ENCODE measurements at places on chromosomes 1 and 21.

GRCh38 chr1:206583707-206584648 is 28.3 kb downstream of the EIF2D start:
- DNase-seq: no peak

DNA sequence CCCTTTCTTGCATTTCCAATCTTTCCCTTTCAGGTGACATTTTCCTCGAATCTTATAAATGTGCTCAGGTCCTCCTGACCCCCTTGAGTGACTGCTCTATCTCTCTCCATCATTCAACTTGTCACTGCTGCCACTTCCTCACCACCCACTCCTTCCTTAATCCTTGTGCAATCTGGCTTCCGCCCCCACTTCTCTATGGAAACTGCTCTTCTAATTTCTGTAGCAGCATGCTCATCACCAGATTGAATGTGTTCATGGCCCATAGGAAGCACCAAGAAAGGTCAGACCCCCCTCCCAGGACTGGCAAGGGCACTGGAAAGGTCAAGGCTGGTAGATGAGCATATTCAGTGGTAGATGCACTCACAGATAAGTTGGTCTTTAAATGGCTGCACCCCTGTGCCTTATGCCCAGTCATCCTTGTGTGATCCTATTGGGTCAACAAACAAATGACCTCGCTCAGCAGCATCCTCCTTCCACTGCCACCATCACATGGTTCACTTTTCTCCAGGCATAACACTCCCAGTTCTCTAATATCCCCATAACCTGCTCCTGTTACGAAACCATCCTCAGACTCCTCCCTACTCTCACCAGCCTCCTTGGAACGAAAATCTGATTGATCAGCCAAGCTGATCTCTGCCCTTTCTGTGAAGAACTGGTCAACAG is 288.5 kb upstream of the POU3F1 start:
- DNase-seq: no peak

DNA sequence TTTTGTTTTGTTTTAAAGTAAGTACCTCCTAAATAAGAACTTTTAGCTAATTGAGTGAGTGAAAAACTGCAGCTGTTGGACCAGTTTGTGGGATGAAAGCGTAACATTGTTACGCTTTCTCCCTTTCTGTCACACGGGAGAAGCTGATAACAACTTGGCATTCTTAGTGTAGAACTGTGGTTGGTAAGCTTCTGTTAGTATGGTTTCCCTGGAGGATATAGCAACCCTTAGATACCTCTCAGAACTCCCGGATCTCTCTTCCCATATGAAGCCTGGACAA is 98.2 kb downstream of the CACHD1 start:
- DNase-seq: no peak

DNA sequence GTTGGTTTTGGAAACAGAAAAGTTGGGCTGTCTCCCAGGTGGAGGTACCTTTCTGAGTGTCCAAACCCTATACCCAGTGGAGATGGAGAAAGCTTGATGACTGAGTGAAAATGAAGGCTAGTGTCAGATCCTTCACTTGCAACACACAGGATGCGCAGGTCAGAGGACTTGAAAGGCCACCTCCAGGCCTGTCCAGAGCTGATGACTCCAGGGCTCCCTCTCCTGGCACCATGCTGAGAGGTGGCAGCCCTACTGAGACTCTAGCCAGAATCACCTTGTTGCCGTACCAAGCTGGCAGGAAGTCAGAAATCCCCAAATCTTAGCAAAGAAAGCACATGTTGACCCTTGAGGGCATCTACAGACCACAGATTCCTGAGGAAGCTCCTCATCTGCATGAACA is 16.4 kb downstream of the KNCN start:
- DNase-seq: no peak

DNA sequence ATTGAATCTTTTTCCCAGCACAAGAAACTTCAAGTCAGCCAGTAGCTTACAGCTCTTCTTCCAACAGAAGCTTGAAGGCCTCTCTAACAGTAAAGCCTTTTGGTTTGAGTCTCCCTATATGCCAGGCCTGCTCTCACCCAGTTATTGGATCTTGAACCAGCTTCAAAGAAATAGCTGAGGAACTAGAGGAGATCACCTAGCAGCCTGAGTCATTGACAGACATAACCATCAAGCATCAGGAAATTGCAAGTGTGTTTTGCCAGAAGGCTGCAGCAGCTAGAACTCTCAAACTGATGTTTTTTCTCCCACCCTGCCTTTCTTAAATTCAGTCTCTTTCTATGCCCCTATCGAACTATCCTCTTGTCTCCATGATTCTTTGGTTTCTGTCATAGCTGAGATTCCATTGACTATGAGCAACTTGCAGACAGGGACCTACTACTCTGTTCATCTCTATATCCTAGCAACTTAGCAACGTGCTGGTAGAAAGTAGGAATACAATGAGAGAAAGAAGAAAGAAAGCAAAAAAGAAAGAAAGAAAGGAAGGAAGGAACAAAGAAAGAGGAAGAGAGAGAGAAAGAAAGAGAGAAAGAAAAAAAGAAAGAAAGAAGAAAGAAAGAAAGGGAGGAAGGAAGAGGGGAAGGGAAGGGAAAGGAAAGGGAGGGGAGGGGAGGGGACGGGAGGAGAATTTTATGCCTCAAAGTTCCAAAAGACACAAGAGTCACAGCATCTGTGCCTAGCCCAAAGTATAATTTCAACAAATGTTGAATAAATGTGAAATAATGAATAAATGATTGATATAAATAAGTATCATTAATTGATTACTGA is 60.0 kb upstream of the FGGY start:
- DNase-seq: no peak

DNA sequence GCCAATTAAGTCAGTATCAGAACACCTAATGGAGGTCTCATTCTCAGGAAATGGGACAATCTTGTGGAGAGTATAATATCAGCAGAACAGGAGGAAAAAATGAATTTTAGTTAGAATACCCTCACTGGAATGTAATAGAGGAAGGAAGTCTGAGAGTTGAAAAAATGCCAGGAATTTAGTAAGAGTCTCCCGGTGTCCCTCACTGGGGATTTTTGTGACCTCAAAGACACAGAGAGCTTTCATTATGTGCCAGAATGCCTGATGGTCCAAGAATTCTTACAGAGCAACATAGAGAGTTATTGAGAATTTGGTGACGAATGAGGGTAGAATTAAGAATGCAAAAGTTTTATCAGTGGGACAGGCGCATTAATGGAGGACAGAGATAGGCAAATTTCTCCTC is 443.5 kb upstream of the B3GALT2 start:
- DNase-seq: no peak

DNA sequence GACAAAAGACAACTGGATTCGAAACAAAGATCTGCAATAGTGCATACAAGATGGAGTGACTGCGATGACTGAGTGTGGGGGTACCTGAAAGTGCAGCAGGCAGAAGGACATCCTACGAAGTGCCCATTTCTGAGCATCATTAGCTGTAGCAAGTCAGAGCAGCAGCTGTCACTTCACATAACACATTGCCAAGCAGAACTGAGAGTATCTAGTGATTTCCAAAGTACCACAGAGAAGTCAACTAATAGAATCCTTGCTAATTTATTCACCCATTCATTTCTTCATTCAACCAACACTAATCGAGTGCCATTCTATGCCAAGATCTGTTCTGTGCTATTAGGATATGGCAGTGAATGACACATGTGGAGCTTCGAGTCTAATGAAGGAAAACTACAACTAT is 31.6 kb upstream of the CAMSAP2 start:
- DNase-seq: no peak

DNA sequence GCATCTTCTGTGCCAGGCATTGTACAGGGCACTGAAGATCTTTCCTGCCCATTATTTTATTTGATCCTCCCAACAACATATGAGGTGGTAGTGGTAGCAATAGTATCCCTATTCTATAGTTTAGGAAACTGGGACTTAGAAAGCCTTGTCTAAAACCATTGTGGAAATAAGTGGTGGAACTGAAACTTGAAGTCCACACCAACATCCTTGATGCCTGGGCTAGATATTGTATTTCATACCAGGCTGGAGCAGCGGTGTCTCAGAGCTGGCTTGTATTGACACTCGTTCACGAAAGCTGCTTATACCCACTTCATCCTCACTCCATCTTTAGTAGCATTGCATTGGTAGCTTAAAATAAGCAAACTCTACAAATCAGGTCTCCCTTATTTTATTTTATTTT is 9.7 kb upstream of the CTSS start:
- DNase-seq: no peak

GRCh38 chr1:8122160-8122476 is 96.0 kb upstream of the ERRFI1 start:
- no peak for DNase-seq

GRCh38 chr21:26405071-26405470 is 168.0 kb downstream of the CYYR1 start:
- no peak for DNase-seq

DNA sequence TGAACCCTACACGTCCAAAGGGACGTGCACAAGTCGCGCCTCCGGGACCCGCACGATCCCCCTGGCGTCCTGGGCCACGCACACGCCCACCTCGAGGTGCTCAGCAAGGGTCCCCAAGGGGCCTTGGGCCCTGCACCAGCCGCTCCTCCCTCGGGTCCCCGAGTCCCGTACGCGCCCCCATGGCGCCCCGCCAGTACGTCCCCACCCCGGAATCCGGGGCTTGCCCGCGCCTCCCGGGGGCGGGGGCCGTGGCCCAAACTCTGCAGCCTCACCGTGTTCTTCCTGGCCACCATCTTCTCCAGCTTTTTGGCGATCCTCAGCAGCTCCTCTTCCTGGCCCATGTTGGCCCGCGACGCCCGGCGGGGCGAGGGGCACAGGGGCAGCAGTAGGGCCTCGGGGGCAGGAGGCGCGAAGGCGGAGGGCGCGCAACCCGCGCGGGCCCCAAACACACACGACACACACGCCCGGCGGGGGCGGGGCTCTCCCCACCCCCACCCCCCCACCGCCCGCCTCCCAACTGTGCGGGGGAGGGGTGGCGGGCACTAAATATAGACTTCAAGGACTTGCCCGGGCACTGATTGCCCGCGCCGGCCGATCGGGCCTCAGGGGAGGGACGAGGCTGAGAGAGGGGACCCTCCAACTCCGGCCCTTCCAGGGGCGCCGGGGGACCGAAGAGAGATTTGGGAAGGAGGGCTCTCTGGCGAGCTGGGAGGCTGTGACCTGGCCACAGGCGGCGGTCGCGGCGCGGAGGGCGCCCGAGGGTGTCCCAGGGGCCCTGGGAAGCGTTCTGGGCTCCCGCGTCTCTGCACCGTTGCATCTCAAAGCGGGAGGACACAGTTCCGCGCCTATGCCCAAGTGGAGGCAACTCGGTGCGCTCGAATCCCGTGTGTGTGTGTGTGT is at the start of gene TCEA3:
Gene TCEA3, minus strand, starts transcription at position 456 of the 900 bp plus-strand sequence. Its CDS starts 115 bp downstream, at position 341.
- no peak for DNase-seq

GRCh38 chr1:19196331-19196730 is 13.7 kb downstream of the UBR4 start:
- no peak for DNase-seq

- DNase-seq: no peak
These were observed 5.7 kb downstream of the LMX1A start for GRCh38 chr1:165350840-165351239.

- DNase-seq: peak; percentile 48
These were observed 9.9 kb downstream of the SNRPE start for GRCh38 chr1:203871114-203871880.

- no peak for DNase-seq
These were observed 514 bp downstream of the S1PR1 start for GRCh38 chr1:101237229-101237837.

DNA sequence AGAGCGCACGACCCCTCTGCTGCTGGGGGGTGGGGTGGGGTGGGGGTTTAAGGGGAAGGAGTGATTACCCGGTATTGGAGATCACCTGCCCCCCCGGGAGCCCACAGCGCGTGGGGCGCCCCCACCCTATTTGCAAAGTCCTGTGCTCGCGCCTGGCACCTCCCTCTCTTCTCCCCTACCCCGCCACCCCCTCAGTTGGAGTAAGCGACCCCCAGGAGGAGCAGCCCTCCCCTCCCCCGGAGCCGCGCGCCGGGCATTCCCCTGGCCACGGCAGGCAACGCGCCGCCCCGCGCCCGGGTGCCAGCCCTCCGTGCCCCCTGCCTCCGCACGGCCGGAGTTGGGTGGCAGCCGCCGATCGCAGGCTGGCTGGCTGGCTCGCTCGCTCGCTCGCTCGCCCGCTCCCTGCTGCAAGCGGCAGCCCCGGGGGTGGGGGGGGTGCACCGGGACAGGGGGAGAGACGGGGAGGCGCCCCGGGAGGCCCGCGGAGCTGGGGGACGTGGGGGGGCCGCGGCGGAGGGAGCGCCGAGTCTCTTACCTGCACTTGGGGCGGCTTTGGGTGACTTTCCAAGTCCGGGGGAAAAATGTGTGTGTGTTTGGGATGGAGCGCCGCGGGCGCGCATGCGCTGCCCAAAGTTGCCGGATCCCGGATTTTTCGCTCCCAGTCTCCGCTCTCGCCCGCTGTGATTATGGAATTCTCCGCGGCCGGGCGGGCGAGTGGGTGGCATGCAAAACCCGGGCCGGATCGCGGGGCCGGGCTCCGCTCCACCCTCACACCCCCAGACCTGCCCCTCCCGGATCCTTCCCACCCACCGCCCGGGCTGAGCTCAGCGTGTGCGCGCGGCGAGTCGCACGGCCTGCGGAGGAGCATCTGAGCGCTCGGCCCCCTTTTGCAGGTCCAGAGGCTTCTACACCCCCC is at the start of gene CASZ1:
Gene CASZ1, minus strand, starts transcription at position 618 of the 916 bp plus-strand sequence. CDS start 102,757 bp downstream, outside the sequence.
- DNase-seq: peak; percentile 72

DNA sequence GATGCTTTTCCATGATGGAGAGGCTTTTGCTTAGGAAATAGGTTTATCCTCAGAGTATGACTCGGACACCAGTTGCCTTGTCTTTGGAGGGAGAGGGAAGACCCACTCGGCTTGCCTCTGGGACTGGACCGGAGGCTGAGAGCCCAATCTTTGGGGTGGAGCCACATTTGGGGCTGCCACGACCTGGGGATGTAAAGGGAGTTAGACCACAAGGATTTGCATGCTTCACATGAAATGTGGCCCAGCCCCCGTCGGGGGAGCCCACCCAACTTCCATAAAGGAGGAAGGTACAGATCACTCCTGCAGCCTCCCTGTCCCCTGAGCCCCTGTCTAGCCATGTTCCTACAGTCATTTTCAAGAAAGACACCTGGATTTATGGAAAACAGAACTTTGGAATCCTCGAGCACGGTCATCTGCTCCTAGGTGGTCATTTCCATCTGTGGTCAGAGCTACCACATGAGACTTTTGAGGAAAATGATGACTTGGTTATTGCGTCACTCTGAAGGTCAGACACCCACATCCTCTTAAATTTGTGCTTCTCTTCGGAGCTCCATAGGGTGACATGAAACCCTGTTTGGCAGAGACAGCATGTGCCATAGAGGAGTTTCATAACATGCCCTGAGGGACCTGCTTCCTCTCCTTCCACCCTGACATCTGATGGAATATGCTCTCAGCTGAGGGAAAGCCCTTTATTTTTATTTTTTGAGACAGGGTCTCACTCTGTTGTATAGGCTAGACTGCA is 99.4 kb upstream of the SLC45A1 start:
- DNase-seq: no peak

DNA sequence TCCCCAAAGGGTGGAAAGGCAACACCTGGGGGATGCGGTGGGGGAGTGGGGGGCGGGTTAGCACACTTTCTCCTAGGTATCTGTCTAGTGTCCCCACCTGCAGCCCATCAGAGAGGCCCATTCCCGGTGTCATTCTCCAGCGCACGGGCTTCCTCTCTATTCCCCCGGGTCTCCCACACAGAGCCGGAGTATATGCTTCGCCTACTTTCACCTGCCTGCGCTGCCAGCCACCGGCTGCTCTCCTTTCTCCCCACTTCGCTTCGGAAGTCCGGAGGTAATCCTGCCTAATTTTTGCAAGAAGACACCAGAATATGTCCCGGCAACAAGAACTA is 852 bp downstream of the RGS7 start:
- no peak for DNase-seq

GRCh38 chr1:11841245-11842153 is 6.1 kb downstream of the NPPA start:
- DNase-seq: no peak
